PC-9 (cell line): ENCODE measurements at places on chromosomes 11 and 22. TPM values are rescaled to one million over a fixed set of nuclear protein-coding genes. Genes with fewer than 3 reads are reported as not detected.

GRCh38 chr22:49685116-49685515, 142.6 kb downstream of the BRD1 start:
- DNase-seq = no peak

GRCh38 chr11:65780770-65781151, at the start of gene AP5B1:
TSS of gene AP5B1 (minus strand) at chr11:65780976. CDS start at chr11:65780591, 385 bp downstream.
- DNase-seq = peak; percentile 49

- no peak for DNase-seq
Measured at GRCh38 chr11:123318623-123319022, 111.4 kb upstream of the GRAMD1B start.

GRCh38 chr11:33539751-33540150, 160.9 kb downstream of the C11orf91 start:
- DNase-seq = no peak

- DNase-seq = no peak
Measured at GRCh38 chr11:72864702-72865655, 50.8 kb downstream of the ATG16L2 start.

Gene INPP5J
- 1.7 and 3.1 TPM in 2 replicates for total RNA-seq

Gene CSF2RB
- total RNA-seq = not detected in 2 replicates
